ENCODE measurements at places on chromosomes 2 and 18.

- DNase-seq, result no peak
These were observed 164.2 kb downstream of the C1D start for GRCh38 chr2:67898595-67898994.

GRCh38 chr2:178782236-178782635 is 25.0 kb downstream of the TTN start:
- DNase-seq, result no peak

GRCh38 chr2:237319887-237320286 is 94.1 kb downstream of the COL6A3 start:
- no peak for DNase-seq

- no peak for DNase-seq
These were observed 17.7 kb downstream of the TUBB6 start for GRCh38 chr18:12325726-12326245.

GRCh38 chr2:11591091-11591490 is 57.2 kb downstream of the GREB1 start:
- DNase-seq, result no peak
